ENCODE measurements at places on chromosomes 1 and 21.
A peak's percentile ranks its signal among the peaks of the same experiment; 100 is the strongest.

DNA sequence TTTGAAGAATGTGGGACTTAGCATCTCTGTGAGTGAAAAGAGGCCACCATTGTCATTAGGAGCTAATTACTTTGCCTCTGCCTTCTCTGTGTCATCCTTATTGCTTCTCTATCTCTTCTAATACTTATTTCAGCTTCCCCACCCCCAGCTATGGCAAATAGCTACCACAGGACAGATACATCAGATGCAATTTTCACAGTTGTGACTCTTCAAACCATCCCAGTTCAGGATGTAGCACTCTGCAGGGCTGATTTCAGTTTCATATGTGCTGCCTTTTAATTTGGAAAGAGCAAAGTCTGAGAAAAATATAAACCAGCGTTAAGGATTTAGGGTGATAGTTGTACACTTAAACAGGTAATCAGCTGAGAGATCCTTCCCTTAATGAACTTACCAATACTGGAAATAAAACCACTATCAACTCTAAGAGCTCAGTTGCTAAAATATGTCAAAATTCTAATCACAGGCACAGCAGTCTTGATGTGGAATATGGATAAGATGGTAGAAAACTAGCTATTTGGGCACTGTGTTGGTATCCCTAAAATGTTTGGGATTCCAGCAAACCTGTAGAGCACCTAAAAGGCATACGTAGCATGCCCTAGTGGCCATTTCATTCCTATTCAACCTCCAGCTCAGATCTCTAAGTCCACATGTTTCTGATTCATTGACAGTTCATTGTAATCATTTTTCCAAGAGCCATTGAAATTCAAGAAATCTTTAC lies 148.4 kb downstream of the SYT2 start:
- H3K27me3 ChIP-seq, result no peaks in the 10 kb centered on the region
- peak overlapping the region; percentile 42 for H3K27ac ChIP-seq
- H3K36me3 ChIP-seq, result no peaks in the 10 kb centered on the region
- peaks cover 12% of the 10 kb centered on the region for H3K4me1 ChIP-seq

DNA sequence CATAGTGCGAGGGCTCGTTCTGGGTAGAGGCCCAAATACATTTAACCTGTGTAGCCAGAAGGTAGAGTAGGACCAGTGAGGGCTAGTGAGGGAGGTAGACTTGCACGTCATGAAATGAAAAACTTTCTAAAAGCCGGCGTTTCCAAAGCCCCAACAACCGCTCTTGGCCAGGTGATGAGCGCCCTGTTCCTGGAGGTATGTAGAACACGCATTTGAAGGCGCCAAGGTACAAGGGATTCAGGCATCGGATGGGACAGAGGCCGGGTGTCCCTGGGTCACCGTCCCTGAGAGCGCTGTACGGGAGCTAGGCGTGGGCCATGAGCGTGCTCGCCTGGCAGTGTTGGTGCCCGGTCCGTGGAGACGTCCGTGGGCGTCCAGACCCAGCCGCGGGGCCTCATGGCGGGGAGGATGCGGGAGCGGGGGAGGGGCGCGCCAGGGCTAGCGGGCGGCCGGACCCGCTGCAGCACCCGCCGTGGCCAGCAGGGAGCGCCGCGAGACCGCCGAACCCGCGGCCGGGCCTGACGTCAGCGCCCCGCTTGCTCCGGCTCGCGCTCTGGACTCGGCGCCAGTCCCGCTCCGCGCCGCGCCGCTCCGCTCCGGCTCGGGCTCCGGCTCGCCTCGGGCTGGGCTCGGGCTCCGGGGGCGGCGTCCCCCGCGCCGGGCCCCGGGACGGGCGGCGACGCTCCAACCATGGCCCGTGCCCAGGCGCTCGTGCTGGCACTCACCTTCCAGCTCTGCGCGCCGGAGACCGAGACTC lies at the start of gene PTPRU:
Gene PTPRU, plus strand, starts transcription at position 568 of the 757 bp plus-strand sequence. Its CDS starts 123 bp downstream, at position 691.
- peak within 1 kb of the TSS; percentile 83 for H3K4me3 ChIP-seq
- DNase-seq, result no peak

DNA sequence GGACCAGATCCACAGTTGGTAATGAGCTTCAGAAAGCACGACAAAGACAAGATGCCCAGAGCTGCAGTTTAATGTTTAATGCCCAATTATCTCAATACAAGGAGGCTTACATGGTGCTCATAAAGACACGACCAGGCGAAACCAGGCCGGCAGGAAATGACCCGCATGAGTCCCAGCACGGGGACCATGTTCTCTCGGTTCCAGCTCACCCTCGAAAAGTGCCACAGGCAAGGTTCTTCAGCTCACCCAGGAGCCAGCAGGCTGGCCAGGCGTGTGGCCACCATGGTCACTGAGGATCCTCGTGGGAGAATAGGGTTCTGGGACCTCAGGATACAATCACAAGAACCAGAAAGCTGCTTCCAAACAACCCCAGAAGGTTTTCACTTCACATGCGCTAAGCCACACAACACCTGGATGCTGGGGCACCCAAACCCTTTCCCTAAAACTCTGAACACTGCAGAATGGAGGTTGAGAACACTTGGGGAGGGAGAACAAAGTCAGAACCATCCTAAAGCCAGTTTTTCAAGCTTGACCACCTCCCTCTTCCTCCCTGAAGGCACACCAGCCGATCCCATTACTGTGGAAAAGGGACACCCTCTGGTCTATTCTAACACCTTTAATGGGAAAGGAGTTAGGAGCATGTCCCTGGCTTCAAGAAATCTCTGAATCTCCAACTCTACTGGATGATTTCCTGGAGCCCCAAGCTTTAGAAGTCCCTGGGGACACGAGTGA lies 22.6 kb upstream of the ASAP3 start:
- H3K4me1 ChIP-seq, result no peaks in the 10 kb centered on the region
- H3K36me3 ChIP-seq, result no peaks in the 10 kb centered on the region
- DNase-seq, result no peak
- H3K27me3 ChIP-seq, result no peaks in the 10 kb centered on the region

DNA sequence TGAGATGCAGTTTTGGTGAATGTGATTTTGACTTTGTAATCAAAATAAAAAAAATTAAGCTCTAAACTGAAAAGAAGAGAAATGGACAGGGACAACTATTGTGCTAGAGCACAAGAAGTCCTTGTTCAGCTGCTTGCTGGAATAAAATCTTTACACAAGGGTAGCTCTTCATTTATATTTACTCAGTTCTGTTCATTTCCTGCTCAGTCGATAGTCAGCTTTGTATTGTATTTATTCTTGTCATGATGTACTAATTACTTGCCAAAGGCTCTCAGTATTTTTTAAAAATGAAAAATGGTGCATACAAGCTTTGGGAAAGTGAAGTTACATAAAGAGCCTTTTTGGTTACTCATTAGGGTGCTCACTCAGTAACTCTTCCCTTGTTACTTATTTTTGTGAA lies 17.8 kb downstream of the F5 start:
- H3K4me3 ChIP-seq, result no peak overlapping the region
- no peaks in the 10 kb centered on the region for H3K36me3 ChIP-seq
- H3K27ac ChIP-seq, result no peak overlapping the region
- DNase-seq, result no peak

GRCh38 chr1:47420547-47420946 lies 4.5 kb downstream of the FOXE3 start:
- H3K27me3 ChIP-seq, result peaks cover 7% of the 10 kb centered on the region
- H3K27ac ChIP-seq, result no peak overlapping the region
- no peaks in the 10 kb centered on the region for H3K36me3 ChIP-seq
- no peaks in the 10 kb centered on the region for H3K4me1 ChIP-seq

DNA sequence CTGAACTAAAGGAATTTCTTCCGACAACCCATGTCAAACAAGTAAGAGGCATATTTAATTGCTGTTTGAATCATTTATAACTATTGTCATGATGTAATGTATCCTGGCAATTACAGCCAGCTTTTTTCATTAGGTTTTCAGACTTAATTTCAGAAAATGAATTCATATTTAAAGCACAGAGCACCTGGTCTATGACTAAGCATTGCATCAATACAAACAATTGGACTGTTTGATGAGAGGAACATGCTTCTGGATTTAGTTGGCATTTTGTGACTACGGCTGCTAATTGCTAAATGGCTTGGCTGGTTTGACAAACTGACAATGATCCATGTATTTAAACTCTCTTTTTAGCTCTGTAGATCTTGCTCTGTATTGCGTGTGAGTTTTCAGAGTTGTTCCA lies 853.4 kb downstream of the NCAM2 start:
- H3K4me3 ChIP-seq, result no peak overlapping the region
- H3K4me1 ChIP-seq, result no peaks in the 10 kb centered on the region
- H3K27ac ChIP-seq, result no peak overlapping the region
- H3K27me3 ChIP-seq, result no peaks in the 10 kb centered on the region

GRCh38 chr1:243621973-243622372 lies 228.1 kb downstream of the AKT3 start:
- H3K4me3 ChIP-seq, result no peak overlapping the region
- no peak overlapping the region for H3K27ac ChIP-seq
- H3K27me3 ChIP-seq, result no peaks in the 10 kb centered on the region
- H3K36me3 ChIP-seq, result no peaks in the 10 kb centered on the region
- no peaks in the 10 kb centered on the region for H3K4me1 ChIP-seq
- no peak for DNase-seq

DNA sequence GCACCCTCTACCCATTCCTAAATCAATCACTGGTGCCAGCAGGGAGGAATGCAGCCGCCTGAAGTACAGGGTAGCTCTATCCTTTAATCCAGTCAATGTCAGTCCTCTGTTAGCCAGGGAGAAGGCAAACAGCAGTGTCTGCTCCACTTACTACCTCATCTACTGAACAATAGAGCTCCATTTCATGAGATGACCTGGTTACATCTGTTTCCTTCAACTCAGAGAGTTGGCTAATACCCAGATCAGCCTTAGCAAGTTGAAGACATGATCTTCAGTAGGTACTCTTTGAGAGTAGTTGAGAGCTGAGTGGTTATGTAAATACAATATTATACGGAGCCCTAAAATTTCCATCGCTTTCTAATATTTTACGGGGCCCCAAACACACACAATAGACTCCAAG lies 46.1 kb upstream of the CD34 start:
- no peak for DNase-seq
- H3K27me3 ChIP-seq, result no peaks in the 10 kb centered on the region
- H3K4me3 ChIP-seq, result no peak overlapping the region
- peaks cover 28% of the 10 kb centered on the region for H3K4me1 ChIP-seq
- H3K36me3 ChIP-seq, result no peaks in the 10 kb centered on the region
- no peak overlapping the region for H3K27ac ChIP-seq

GRCh38 chr1:50109116-50109515 lies 396 bp downstream of the ELAVL4 start:
- H3K4me1 ChIP-seq, result peaks cover 8% of the 10 kb centered on the region
- no peaks in the 10 kb centered on the region for H3K27me3 ChIP-seq
- DNase-seq, result no peak

DNA sequence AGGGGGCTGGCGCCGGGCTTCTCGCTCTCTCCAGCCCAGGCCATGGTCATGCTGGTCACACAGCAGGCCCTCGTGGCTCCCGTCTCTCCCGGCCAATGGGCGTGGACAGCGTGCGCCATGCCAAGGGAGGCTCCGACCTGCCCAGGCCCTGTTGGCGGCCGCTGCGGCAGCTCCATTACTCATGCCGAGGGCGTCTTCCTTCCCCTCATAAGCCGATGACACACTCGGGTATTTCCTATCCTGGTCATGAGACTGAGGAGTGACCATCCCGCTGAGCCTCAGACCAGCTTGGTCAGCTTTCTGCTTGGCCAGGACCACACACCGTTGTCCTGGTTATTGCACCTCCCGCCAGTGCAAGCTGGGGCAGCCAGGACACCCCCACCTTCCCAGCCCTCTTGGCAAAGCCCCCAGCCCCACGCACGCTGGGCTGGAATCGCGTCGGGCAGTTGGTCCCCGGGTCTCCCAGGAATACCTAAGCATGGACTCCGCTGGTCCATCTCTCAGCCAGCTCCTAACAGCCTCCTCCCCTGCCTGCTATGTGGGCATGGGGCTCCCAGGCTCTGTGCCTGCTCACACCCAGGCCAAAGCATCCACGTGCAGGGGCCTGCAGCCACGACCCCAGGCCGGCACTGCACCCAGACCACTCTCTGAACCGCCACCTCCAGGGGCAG lies 49.8 kb downstream of the ARHGEF16 start:
- no peaks in the 10 kb centered on the region for H3K36me3 ChIP-seq
- DNase-seq, result no peak
- peak overlapping the region; percentile 81 for H3K27ac ChIP-seq
- H3K4me1 ChIP-seq, result peaks cover 21% of the 10 kb centered on the region
- no peaks in the 10 kb centered on the region for H3K27me3 ChIP-seq

Data from vagina (tissue), 2 donors.